Neural progenitor cell (in vitro differentiated cells): ENCODE measurements at places on chromosomes 5 and 9.
A peak's percentile ranks its signal among the peaks of the same experiment; 100 is the strongest.

GRCh38 chr5:28726815-28727214 lies 1688.4 kb upstream of the CDH9 start:
- no peaks in the 10 kb centered on the region for H3K27me3 ChIP-seq
- no peaks in the 10 kb centered on the region for H3K36me3 ChIP-seq
- no peak for DNase-seq
- H3K4me3 ChIP-seq = no peak overlapping the region

DNA sequence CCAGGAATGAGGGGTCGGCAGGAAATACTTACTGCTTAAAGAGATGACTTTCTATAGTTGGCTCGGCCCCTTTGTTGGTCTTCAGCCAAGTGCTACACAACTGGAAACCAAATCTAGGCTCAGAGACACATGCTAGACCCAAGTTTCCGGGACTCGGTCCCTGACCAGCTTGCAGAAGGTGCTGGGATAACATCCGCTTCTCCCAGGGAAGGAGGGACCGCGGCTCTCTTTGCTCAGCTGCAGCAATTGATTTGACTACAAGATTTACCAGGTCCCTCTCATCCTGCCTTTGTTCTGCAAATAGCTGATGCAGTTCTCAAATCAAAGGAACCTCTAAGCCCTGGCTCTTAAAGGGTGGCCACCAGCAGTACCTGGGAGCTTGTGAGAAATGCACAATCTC lies 314.7 kb downstream of the MLLT3 start:
- no peaks in the 10 kb centered on the region for H3K27me3 ChIP-seq
- H3K4me3 ChIP-seq = no peak overlapping the region
- peak; percentile 49 for DNase-seq

- H3K27me3 ChIP-seq = no peaks in the 10 kb centered on the region
- DNase-seq = no peak
- no peak overlapping the region for H3K27ac ChIP-seq
- H3K36me3 ChIP-seq = no peaks in the 10 kb centered on the region
- H3K4me3 ChIP-seq = no peak overlapping the region
- peaks cover 10% of the 10 kb centered on the region for H3K4me1 ChIP-seq
Observed at GRCh38 chr5:98308960-98309359, 464.5 kb upstream of the RGMB start.

DNA sequence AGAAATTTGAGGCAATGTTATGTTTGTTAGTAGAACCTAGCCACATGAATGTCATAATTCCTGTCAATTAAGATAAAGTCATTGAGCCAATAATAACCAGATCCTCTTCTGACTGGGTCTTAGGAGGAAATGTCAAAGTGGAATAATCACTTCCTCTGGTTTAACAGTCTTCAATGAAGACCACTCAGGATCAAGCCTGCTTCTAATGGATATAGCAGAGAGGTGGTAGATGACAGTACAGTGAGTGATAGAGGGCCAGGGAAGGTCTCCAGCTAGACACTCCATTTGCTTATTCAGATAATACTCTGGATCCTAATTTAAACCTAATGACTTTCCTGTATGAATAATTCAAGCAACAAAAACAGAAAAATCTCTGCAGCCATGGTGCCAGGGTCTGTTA lies 474.2 kb downstream of the DNAH5 start:
- H3K36me3 ChIP-seq = no peaks in the 10 kb centered on the region
- no peak for DNase-seq
- no peak overlapping the region for H3K27ac ChIP-seq
- no peaks in the 10 kb centered on the region for H3K27me3 ChIP-seq

GRCh38 chr5:14879937-14880589 lies 8.5 kb upstream of the ANKH start:
- no peaks in the 10 kb centered on the region for H3K4me1 ChIP-seq
- no peak overlapping the region for H3K27ac ChIP-seq
- peaks cover 8% of the 10 kb centered on the region for H3K27me3 ChIP-seq
- H3K36me3 ChIP-seq = no peaks in the 10 kb centered on the region

DNA sequence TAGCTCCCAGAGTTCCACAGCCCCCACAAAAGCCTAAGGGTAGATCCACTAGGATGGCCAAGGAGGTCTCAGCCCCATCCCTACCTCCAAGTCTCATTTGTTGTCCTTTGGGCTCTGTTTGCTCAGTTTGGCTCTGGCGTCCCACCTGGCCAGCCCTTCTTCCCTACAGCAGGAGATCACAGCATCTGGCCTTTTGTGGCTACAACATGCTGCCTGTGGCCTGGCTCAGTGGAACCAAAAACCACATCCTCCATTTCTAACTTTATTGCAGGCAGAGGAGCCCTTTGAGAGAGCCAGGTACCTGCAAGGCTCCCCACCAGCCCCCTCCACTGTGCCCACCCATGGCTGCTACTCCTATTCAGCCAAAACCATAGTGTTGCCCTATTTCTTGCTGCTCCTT lies 11.4 kb downstream of the JADE2 start:
- no peak overlapping the region for H3K4me3 ChIP-seq
- no peaks in the 10 kb centered on the region for H3K27me3 ChIP-seq
- no peak overlapping the region for H3K27ac ChIP-seq
- H3K4me1 ChIP-seq = peaks cover 37% of the 10 kb centered on the region
- no peaks in the 10 kb centered on the region for H3K36me3 ChIP-seq

GRCh38 chr9:128923493-128923883 lies 2.7 kb downstream of the PHYHD1 start:
- H3K27ac ChIP-seq = no peak overlapping the region
- no peaks in the 10 kb centered on the region for H3K27me3 ChIP-seq
- H3K4me3 ChIP-seq = no peak overlapping the region
- no peak for DNase-seq
- H3K4me1 ChIP-seq = peaks cover 8% of the 10 kb centered on the region
- H3K36me3 ChIP-seq = no peaks in the 10 kb centered on the region

DNA sequence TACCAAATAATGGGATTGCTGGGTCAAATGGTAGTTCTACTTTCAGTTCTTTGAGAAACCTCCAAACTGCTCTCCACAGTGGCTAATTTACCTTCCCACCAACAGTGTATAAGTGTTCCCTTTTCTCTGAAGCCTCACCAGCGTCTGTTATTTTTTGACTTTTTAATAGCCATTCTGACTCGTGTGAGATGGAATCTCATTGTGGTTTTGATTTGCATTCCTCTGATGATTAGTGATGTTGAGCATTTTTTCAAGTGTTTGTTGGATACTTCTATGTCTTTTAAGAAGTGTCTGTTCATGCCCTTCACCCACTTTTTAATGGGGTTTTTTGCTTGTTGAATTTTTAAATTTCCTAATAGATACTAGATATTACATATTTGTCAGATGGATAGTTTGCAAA lies 28.4 kb upstream of the SUSD1 start:
- DNase-seq = no peak
- no peak overlapping the region for H3K4me3 ChIP-seq
- H3K4me1 ChIP-seq = no peaks in the 10 kb centered on the region
- H3K27ac ChIP-seq = no peak overlapping the region
- no peaks in the 10 kb centered on the region for H3K27me3 ChIP-seq

DNA sequence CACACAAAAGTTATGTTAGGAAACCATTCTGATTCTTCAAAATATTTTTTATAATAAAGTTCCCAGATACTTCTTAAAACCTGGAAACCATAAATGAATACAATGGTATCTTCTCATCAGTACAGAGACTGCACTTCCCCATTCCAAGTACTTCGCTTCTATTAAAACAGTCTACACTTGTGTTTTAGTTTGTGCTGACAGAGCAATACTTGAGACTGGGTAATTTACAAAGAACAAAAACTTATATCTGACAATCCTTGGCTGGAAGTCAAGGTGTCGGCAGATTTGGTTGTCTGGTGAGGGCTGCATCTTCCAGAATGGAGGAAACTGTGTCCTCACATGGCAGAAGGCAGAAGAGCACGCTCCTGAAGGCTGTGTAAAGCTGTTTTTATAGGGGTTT lies 70.1 kb downstream of the RFX3 start:
- H3K4me1 ChIP-seq = peaks cover 12% of the 10 kb centered on the region
- H3K36me3 ChIP-seq = no peaks in the 10 kb centered on the region
- DNase-seq = no peak
- H3K27ac ChIP-seq = no peak overlapping the region
- H3K4me3 ChIP-seq = no peak overlapping the region

DNA sequence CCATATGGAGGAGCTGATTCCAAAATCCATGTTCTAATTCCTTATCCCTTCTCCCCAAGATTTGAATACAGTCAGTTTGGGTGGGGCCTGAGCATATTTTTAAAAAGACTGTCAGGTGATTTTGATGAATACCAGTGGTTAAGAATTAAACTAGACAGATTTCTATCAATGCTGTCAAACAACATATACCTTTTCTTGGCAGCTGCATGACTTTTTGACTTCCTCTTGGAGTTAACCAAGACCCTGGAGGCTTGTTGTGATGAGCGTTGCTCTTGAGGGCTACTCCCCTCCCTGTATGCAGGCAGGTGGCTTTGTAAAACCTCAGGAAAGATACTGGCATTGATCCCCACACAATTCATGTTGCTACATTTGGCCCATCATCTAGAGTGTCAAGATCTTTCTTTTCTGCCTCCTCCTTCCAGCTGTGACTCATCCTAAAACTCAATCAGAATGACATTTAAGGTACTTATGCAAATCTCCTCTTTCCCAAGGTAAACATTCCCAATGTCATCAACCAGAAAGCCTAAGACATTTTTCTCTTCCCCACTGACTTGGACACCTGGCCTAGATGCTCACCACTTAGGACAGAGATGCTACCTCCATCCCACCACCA lies 61.7 kb downstream of the PPP2R2B start:
- H3K27ac ChIP-seq = no peak overlapping the region
- no peaks in the 10 kb centered on the region for H3K27me3 ChIP-seq
- no peaks in the 10 kb centered on the region for H3K36me3 ChIP-seq
- no peak overlapping the region for H3K4me3 ChIP-seq
- peaks cover 23% of the 10 kb centered on the region for H3K4me1 ChIP-seq

- H3K4me3 ChIP-seq = no peak overlapping the region
- no peak overlapping the region for H3K27ac ChIP-seq
- H3K4me1 ChIP-seq = peaks cover 3% of the 10 kb centered on the region
- no peak for DNase-seq
- H3K27me3 ChIP-seq = no peaks in the 10 kb centered on the region
Observed at GRCh38 chr9:129310666-129311350, 132.7 kb upstream of the IER5L start.

DNA sequence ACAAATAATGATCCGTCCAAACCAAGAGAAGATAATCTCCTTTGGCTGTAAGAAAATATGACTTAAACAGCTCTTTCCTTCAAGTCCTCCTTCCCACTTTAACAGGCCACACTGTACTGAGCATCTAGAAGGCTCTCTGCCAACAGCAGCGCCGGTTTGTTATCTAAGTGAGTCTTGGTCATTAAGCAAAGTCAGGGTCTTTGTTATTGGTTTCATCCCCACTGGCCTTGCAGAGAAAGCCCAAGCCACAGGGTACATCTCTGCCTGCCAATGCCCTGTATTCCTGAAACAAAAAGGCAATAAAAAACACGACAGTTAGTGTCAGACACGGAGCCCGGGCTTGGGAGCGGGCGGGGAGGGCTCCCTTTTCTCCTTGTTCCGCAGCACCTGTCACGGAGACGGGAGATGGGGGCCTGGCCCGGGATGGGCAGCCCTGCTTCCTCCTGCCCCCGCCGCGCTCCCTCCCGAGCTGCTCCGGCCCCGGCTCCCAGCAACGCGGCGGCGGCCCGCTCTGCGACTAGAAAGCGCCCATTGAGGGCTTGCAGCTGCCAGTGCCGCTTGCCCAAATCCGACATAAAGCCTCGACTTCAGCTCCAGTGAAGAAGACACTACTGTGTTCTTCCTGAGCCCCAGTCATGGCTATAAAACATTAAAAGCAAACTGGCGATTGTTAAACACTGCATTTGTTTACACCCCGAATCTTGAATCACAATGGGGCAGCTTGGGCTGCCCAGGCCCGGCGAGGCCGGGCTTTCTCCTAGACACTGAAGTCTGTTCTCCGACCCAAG lies 28.1 kb upstream of the PIK3R1 start:
- H3K36me3 ChIP-seq = no peaks in the 10 kb centered on the region
- peak overlapping the region; percentile 42 for H3K4me3 ChIP-seq
- DNase-seq = peak; percentile 72
- peaks cover 16% of the 10 kb centered on the region for H3K27me3 ChIP-seq
- no peak overlapping the region for H3K27ac ChIP-seq

GRCh38 chr5:175922192-175922885 lies 45.8 kb downstream of the THOC3 start:
- no peak overlapping the region for H3K27ac ChIP-seq
- H3K27me3 ChIP-seq = no peaks in the 10 kb centered on the region
- no peaks in the 10 kb centered on the region for H3K36me3 ChIP-seq

- H3K27ac ChIP-seq = no peak overlapping the region
- no peaks in the 10 kb centered on the region for H3K36me3 ChIP-seq
- H3K4me1 ChIP-seq = no peaks in the 10 kb centered on the region
- no peak for DNase-seq
Observed at GRCh38 chr9:77005216-77005615, 14.2 kb upstream of the FOXB2 start.

DNA sequence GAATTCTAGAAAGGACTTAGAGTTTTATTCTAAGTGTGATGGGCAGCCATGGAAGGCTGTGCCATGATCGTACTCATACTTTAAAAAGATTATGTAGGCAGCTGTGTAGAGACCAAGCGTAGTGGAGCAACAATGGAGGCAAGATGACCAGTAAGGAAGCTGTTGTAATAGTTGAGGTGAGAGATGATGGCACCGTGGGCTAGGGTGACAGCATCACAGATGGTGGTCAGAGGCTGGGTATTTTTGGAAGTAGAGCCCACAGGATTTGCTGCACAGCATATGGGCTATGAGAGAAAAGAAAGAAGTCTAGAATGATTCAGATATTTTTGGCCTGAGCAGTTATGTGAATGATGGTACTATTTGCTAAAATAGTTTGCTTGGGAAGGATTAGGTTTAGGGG lies 7.7 kb downstream of the ARHGAP26 start:
- peaks cover 7% of the 10 kb centered on the region for H3K27me3 ChIP-seq
- peaks cover 18% of the 10 kb centered on the region for H3K4me1 ChIP-seq
- H3K36me3 ChIP-seq = no peaks in the 10 kb centered on the region
- no peak overlapping the region for H3K4me3 ChIP-seq
- DNase-seq = no peak

DNA sequence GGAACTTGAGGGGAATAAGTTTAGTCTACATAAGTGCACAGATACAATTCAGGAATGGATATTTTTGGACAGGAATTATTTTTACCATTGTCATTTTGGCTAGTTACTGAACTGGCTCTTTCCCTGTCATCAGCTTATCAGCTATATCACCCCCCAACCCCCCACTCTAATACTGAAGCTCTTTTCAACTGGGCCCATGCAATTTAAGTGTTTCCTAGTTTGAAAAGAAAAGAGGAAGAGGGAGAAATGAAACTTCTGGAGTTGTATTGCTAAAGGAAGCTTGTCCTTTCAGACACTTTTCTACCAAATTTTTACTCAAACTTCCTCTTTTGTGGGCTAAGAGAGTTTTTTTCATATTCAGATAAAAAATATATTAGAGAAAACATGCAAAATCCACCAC lies 18.5 kb upstream of the TIMD4 start:
- no peak overlapping the region for H3K4me3 ChIP-seq
- no peaks in the 10 kb centered on the region for H3K36me3 ChIP-seq
- H3K27me3 ChIP-seq = no peaks in the 10 kb centered on the region
- no peak for DNase-seq
- H3K27ac ChIP-seq = no peak overlapping the region

GRCh38 chr5:54873691-54874090 lies 111.7 kb downstream of the ESM1 start:
- no peak overlapping the region for H3K27ac ChIP-seq
- H3K4me3 ChIP-seq = no peak overlapping the region
- H3K27me3 ChIP-seq = no peaks in the 10 kb centered on the region
- H3K4me1 ChIP-seq = no peaks in the 10 kb centered on the region
- DNase-seq = no peak
- H3K36me3 ChIP-seq = no peaks in the 10 kb centered on the region

- peaks cover 43% of the 10 kb centered on the region for H3K4me1 ChIP-seq
- DNase-seq = no peak
- H3K36me3 ChIP-seq = no peaks in the 10 kb centered on the region
Observed at GRCh38 chr9:126519660-126520420, 93.9 kb upstream of the LMX1B start.
